Peyer's patch (tissue), 4 donors: ENCODE measurements at places on chromosomes 12 and 14. TPM values are rescaled to one million over a fixed set of nuclear protein-coding genes. Genes with fewer than 3 reads are reported as not detected.

REP15 gene
- 14.3 TPM for total RNA-seq

HCAR3 gene
- not detected for total RNA-seq

ABCD2 gene
- 1.7 TPM for total RNA-seq

NTS gene
- total RNA-seq: 241 TPM

OGFOD2 gene
- 32.6 TPM for total RNA-seq

PALS1 gene
- 95.1 TPM for total RNA-seq

HHIPL1 gene
- 1.1 TPM for total RNA-seq

DNAH10 gene
- total RNA-seq: 0.27 TPM

ZNF385A gene
- 10.7 TPM for total RNA-seq

SLC8A3 gene
- 0.85 TPM for total RNA-seq

CYP27B1 gene
- total RNA-seq: 1.7 TPM

KCNJ8 gene
- total RNA-seq: 6.6 TPM

KRT6C gene
- total RNA-seq: not detected

MGP gene
- 76.0 TPM for total RNA-seq

C1S gene
- 55.9 TPM for total RNA-seq

TAS2R42 gene
- not detected for total RNA-seq

PKP2 gene
- 62.3 TPM for total RNA-seq

SLC2A14 gene
- total RNA-seq: 1.1 TPM

FGD6 gene
- 14.9 TPM for total RNA-seq

PIK3C2G gene
- total RNA-seq: 4.1 TPM

GZMH gene
- total RNA-seq: not detected

AMIGO2 gene
- 2.8 TPM for total RNA-seq

PRH2 gene
- not detected for total RNA-seq

GZMB gene
- total RNA-seq: 1.1 TPM

RHOJ gene
- total RNA-seq: 43.7 TPM

CDK17 gene
- total RNA-seq: 49.6 TPM

DACT1 gene
- 19.0 TPM for total RNA-seq

BEST3 gene
- total RNA-seq: not detected

VRTN gene
- 0.57 TPM for total RNA-seq

RFLNA gene
- 25.7 TPM for total RNA-seq

P2RX7 gene
- 9.1 TPM for total RNA-seq

KCNA5 gene
- total RNA-seq: not detected

ANKS1B gene
- 0.88 TPM for total RNA-seq

GPR137C gene
- 0.40 TPM for total RNA-seq

KRT82 gene
- not detected for total RNA-seq

CLEC1A gene
- not detected for total RNA-seq

OTUB2 gene
- 4.9 TPM for total RNA-seq

LRTM2 gene
- total RNA-seq: not detected

FOXA1 gene
- 7.4 TPM for total RNA-seq

SPTB gene
- total RNA-seq: 0.57 TPM

MYBPC1 gene
- total RNA-seq: 141 TPM

RASAL1 gene
- total RNA-seq: 4.1 TPM

ERP27 gene
- total RNA-seq: 2.5 TPM

DDN gene
- 0.28 TPM for total RNA-seq

FBLN5 gene
- 61.1 TPM for total RNA-seq

LRP1-AS gene
- total RNA-seq: not detected

CLEC4C gene
- not detected for total RNA-seq

NDUFB1 gene
- 229 TPM for total RNA-seq
